ENCODE measurements at places on chromosomes 4 and X. TPM values are rescaled to one million over a fixed set of nuclear protein-coding genes. Genes with fewer than 3 reads are reported as not detected.

Gene CDK16
- total RNA-seq: 133 TPM

Gene CENPE
- 11.6 TPM for total RNA-seq

Gene UCHL1
- 1,497 TPM for total RNA-seq

Gene SPACA5
- total RNA-seq: not detected

Gene SSX4B
- total RNA-seq: not detected

Gene NPFFR2
- not detected for total RNA-seq

Gene STOX2
- total RNA-seq: 14.1 TPM

Gene USP26
- total RNA-seq: not detected

Gene OGT
- 51.7 TPM for total RNA-seq

Gene KLHL4
- 0.56 TPM for total RNA-seq

Gene SPATA4
- total RNA-seq: 0.13 TPM

Gene S100G
- not detected for total RNA-seq

Gene GABRA4
- not detected for total RNA-seq

Gene HADH
- 18.4 TPM for total RNA-seq

Gene POF1B
- not detected for total RNA-seq

Gene VEGFC
- 63.4 TPM for total RNA-seq

Gene USP27X
- 2.6 TPM for total RNA-seq

Gene GPR119
- not detected for total RNA-seq

Gene MAP7D2
- total RNA-seq: under 0.01 TPM

Gene PASD1
- total RNA-seq: not detected

Gene MAGEB6
- not detected for total RNA-seq

Gene RAI2
- total RNA-seq: 0.78 TPM

Gene TMEM271
- not detected for total RNA-seq

Gene ERAS
- total RNA-seq: not detected

Gene TLL1
- 0.08 TPM for total RNA-seq

Gene TLR10
- total RNA-seq: not detected

Gene MTTP
- total RNA-seq: 0.08 TPM

Gene SAGE1
- total RNA-seq: not detected

Gene COL25A1
- 0.08 TPM for total RNA-seq

Gene PPM1K
- 6.6 TPM for total RNA-seq

Gene UGT2B15
- total RNA-seq: not detected

Gene HTN1
- not detected for total RNA-seq

Gene UPF3B
- 1.0 TPM for total RNA-seq

Gene UGT2B17
- not detected for total RNA-seq

Gene CYLC1
- total RNA-seq: not detected

Gene CCNB3
- 0.24 TPM for total RNA-seq

Gene COX7B
- total RNA-seq: 323 TPM

Gene SRPX
- 186 TPM for total RNA-seq

Gene NEXMIF
- not detected for total RNA-seq

Gene USP17L11
- total RNA-seq: not detected

Gene FAM241A
- total RNA-seq: 2.3 TPM

Gene FGA
- total RNA-seq: not detected

Gene ASB5
- total RNA-seq: not detected

Gene AFF2
- total RNA-seq: 0.16 TPM

Measured in epithelial cell of alveolus of lung (primary cell).